Lower lobe of right lung (tissue), 2 donors: ENCODE measurements at places on chromosomes 5 and 9.
A peak's percentile ranks its signal among the peaks of the same experiment; 100 is the strongest.

- no peak for DNase-seq
Measured at GRCh38 chr5:40399349-40399748, 280.4 kb upstream of the PTGER4 start.

DNA sequence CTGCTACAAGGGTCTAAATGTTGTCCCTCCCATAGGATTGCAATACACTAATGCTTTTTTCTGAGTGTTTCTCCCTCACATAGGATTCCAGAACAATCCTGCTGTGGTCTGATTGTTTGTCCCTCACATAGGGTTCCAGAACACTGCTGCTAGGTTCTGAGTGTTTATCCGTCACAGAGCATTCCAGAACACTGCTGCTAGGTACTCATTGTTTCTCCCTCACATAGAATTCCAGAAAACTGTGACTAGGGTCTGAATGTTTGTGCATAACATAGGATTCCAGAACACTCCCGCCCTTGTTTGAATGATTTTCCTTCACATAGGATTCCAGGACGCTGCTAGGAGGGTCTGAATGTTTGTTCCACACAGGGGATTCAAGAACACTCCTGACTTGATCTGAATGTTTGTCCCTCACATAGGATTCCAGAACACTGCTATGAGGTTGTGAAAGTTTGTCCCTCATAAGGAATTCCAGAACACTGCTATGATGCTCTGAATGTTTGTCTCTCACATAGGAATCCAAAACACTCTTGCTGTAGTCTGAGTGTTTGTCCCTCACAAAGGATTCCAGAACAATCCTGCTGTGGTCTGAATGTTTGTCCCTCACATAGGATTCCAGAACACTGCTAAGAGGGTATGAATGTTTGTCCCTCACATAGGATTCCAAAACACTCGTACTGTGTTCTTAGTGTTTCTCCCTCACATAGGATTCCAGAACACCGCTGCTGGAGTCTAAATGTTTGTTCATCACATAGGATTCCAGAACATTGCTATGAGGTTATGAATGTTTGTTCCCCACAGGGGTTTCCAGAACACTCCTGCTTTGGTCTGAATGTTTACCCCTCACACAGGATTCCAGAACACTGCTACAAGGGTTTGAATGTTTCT, 213.5 kb downstream of the FOXD4L6 start:
- DNase-seq: no peak

DNA sequence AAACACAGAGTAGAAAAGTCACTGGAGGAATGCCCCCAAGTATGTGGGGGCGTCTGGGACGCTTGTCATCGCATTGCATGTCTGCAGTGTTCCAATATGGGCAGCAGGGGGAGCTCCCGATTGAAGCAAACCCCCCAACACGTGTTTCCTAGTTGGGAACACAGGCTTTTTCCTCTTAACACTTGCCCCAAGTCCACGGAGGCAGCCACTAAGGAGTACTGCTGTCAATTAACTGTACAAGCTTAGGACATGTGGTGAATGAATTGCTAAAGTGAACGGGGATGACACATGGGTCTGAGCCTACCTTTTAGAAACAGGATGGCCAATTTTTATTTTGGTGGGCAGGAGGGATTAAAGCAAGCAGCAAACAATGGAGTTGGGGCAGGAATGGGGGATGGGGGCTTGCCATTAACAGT, 2.2 kb downstream of the GABRB2 start:
- no peak for DNase-seq

- no peak for DNase-seq
Measured at GRCh38 chr5:73619606-73620333, 6.2 kb upstream of the ARHGEF28 start.

GRCh38 chr9:37404590-37404989, 17.9 kb upstream of the GRHPR start:
- no peak for DNase-seq

- peak; percentile 19 for DNase-seq
Measured at GRCh38 chr5:178346607-178347334, 114.2 kb upstream of the PHYKPL start.

- no peak for DNase-seq
Measured at GRCh38 chr5:89988998-89989655, 420.4 kb downstream of the CETN3 start.

DNA sequence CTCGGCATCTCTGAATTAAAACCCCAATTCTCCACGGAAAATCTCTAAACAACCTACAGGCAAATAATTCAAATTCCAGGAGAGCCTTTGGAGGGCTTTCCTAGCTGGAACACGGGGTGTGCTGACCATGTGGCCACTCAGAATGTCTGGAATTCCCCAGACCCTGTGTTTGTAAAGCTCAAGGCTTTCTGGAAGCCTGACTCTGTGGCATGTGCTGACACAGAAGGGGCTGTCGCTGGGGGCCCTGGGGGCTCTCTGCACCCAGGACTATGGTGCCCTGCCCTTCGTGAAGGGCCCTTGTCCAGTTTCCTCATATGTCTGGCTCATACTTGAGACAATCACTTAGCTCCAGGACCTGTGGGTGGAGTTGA, 29.0 kb upstream of the BOD1 start:
- peak; percentile 60 for DNase-seq

GRCh38 chr9:76624391-76625048, 139.7 kb upstream of the PCA3 start:
- no peak for DNase-seq

DNA sequence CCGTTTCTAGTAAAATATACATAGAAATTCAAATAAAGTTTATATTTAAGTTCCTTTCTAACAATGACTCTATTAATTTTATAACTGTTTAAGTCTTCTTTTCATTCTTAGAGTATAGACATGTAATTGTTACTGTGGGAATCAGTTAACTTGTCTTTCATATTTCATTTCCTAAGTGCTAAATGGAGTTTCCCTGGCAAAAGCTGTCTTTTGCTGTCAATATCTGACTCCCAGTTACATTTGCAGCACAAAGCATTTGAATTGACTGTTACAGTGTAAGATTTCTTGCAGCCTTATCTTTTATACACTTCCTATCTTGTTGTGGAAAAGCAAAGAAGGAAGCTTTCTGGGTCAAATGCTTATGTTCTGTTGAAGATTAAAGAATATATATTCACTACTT, 1026.3 kb downstream of the CDH9 start:
- DNase-seq: no peak

DNA sequence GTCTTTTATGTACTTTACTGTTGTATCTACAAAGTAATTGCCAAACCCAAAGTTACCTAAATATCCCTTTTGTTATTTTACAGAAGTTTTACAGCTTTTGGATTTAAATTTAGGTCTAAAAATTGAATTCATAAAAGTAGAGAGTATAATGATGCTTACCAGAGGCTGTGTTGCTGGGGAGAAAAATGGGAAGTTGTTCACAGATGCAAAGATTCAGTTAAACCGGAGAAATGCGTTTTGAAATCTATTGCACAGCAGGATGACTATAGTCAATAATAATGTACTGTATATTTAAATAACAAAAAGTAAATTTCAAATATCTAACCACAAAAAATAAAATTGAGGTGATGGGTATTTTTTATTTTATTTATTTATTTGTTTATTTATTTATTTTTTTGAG, 2.6 kb upstream of the ANKRD18A start:
- no peak for DNase-seq

DNA sequence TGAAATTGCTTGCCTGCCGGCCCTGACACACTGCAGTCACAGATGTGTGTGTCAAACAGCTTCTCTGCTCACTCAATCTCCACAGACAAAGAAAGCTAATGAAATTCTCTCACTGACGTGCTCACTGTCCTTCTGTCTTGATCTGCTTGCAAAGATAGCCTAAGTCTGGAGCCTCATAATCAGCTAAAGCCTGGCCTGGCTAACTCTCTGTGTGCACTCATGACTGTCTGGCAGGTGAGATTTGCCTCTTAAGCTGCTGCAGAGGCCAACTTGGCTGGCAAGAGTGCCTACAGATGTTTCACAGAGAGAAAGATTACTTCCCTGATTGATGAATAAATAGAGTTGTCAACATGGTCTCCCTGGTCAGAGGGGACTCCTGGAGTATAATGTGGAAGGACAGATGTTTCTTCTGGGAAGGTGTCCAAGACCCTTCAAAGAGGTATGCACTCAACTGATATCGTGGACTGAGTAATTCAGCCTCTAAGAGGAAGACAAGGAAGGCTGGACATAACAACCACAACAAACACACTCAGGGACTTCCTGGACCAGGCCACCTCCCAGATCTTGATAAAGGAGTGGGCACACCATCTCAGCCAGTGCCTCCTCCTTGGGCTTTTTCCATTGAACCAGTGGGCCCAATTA, 362.0 kb downstream of the SPOCK1 start:
- DNase-seq: no peak

GRCh38 chr5:139709582-139710318, 61.6 kb downstream of the CXXC5 start:
- peak; percentile 59 for DNase-seq

- no peak for DNase-seq
Measured at GRCh38 chr5:96150007-96150406, 188.4 kb upstream of the ELL2 start.

- no peak for DNase-seq
Measured at GRCh38 chr5:83428126-83428525, 43.4 kb upstream of the VCAN start.

GRCh38 chr9:98356326-98356725, 100.9 kb upstream of the TBC1D2 start:
- DNase-seq: no peak

DNA sequence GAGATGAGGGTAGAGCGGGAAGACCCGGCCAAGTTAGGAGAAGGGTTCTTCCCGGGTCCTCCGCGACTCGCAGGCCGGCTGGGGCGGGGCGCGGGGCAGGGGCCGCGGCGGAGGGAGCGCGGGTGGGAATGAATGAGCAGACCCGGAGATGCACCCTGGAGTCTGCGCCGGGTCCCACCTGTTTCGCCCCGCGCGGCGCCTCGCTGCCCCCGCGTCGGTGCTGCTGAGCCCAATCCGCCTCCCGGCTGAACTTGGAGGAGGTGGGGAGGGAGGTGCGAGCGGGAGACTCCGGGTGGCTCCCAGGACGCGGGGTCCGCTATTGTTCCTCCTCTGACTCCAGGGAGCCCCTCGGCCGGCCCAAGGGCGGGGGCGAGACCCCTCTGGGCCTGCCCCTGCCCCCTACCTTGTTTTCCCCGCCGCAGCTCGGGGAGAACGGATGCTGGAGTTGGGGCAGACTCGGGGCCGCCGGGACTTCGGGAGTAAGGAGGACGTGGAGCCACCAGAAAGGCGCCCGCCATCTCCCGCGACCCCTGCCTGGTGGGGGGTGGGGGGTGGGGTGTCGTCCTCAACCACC, 659 bp downstream of the RAI14 start:
- DNase-seq: peak; percentile 49

DNA sequence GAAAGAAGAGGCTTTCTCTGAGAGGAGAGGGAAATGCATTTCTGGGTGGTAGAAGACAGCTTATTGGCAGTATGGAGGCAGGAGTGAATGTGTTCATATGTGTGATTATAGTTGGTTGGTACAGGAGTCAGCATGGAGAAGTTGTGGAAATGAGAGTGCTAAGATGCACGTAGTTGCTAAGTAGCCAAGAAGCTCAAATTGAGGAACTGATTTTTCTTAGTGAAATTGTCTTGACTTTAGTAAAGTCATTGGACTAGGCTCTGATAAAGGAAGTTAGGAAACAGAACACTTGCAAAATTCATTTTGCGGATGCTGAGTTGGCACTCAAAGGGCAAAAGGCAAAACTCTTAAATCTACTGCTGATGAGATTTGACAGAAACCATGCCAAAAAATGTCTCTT, 158.9 kb upstream of the VCAN start:
- no peak for DNase-seq

- DNase-seq: no peak
Measured at GRCh38 chr5:72402381-72402890, 82.3 kb downstream of the PTCD2 start.

DNA sequence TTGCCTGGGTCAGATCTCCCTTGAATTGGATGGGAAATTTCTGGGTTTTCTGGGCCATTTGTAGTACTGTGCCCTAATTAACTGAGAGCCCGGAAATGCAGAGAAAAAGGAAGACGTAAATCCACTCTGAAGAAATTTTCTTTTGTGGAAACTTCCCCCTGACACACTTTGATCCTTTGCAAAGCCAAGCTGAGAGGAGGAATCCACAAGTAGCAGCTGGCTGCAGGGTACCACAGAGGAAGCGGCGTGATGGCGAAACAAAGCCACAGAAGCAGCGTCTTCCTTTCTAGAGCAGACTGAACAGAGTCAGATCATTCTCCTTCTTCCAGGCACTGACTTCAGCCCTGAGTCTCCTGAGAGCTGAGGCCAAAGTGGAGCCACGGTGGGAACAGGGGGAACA, 47.1 kb upstream of the ZNF354A start:
- DNase-seq: peak; percentile 61

- DNase-seq: no peak
Measured at GRCh38 chr5:56264417-56265025, 31.4 kb upstream of the ANKRD55 start.

DNA sequence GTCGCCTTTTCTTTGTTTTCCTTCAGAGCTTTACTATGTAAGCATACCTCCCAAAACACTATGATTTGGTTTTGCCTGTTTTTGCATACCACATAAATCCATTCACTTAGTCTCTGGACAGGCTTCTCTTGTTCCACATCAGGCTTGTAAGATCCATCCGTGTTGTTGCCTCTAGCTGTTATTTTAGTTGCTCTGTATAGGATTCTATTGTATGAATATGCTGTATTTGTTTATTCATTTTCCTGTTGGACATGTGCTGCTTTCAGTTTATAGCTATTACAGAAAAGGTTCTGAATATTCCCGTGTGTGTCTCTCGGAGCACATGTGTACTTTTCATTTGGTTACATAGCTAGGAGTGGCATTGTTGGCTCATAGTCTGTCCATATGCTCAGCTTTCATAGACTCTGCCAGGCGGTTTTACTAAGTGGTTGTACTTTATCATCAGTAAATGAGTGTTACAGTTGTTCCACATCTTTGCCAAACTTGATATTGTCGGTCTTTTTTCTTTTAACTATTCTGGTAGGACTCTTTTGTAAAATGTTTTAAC, 41.8 kb downstream of the NUP214 start:
- DNase-seq: no peak
